ENCODE measurements at places on chromosomes 16 and 17.

DNA sequence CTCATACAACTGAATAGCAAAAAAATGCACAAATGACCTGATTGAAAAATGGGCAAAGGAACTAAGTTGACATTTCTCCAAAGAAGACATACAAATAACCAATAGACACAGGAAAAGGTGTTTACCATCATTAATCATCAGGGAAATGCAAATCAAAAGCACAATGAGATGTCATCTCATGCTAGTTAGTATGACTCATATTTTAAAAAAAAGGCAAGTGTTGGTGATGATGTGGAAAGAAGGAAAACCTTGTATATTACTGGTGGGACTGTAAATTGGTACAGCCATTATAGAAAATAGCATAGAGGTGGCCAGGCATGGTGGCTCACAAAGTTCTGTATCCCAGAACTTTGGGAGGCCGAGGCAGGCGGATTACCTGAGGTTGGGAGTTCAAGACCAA lies 232.5 kb upstream of the ZFHX3 start:
- no peak for DNase-seq

DNA sequence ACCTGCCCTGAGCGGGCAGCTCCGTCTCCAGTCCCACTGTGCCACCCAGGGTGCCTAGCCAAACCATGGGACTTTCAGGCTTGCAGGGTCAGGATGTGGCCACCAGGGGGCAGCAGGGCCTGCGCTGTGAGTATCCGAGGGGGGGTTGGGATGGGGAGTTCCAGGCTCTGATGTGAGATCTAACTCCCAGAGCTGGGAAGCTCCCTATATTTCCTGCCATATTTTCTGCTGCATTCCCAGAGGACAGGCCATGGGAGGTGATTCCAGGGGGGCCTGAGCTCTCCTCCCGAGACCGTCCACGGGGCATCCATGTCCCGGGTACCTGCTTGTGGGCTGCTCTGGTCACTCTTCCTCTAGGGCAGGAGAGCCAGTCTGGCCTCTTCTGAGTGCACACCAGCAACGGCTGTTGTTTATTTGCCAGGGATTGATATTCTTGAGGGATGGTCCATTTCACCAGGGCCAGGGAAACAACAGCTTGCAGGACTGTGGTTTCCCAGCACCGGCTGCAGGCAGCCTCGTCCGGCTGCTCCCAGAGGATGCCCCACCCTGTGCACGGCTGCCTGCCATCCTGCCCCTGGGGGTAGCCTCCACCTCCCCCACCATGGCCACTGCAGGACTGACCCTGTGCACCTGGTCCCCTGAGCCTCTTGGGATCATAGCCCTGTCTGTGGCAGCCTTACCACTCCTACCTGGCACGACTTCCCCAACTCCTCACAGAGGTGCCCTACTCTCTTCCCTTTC lies 1.2 kb downstream of the GPR142 start:
- DNase-seq: no peak

- no peak for DNase-seq
Measured at GRCh38 chr17:9479964-9480363, 95.7 kb downstream of the STX8 start.

DNA sequence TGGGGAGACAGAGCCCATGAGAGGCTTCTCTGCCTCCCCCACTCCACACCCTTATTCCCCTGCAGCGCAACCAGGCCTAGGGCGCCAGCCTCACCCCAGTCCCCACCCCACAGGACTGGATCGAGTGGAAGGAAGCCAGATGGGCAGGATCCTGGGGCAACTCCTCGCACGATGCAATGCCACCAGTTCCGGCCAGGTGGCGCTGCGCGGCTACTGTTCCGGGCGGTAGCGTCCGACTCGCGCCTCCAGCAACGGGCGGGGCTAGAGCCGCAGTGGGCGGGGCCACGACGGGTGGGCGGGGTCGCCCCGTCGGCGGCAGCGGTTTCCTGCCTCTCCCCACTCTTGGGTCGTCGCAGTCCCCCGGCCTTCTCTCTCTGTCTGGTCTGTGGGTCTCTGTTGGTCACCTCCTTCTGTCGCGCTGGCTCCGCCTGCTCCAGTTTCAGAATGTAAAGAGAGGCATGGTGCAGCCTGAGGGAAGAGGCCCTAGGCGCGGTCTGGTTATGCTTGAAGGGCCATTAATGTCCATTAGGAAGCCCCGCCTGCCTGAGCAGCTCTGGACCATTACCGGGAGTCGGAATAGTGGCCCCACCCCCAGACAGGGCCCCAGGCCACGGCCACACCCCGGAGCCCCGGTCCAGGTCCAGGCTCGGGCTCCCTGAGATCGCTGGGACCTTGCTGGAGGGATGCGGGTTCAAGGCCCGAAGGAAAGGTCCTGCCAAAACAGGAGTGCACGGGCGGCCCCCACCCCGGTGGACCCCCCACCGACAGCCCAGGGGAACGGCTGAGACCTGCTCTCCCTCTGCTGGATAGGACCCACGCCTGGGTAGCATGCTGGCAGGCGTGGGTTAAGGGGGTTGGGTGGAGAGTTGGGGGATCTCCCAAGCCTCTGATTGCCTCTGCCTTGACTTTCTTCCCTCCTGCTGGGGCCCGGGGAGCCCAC lies 3.3 kb upstream of the NHERF2 start:
- DNase-seq: peak; percentile 47

- DNase-seq: no peak
Measured at GRCh38 chr16:84339311-84339710, 29.0 kb upstream of the ATP2C2 start.

All from astrocyte (in vitro differentiated cells and primary cell).